CD8-positive, alpha-beta memory T cell (primary cell): ENCODE measurements at places on chromosomes 3 and 15. TPM values are rescaled to one million over a fixed set of nuclear protein-coding genes. Genes with fewer than 3 reads are reported as not detected.
A peak's percentile ranks its signal among the peaks of the same experiment; 100 is the strongest.

GRCh38 chr15:68114356-68114755 is 60.2 kb downstream of the PIAS1 start:
- H3K4me3 ChIP-seq = no peak overlapping the region
- no peaks in the 10 kb centered on the region for H3K27me3 ChIP-seq
- H3K4me1 ChIP-seq = peaks cover 29% of the 10 kb centered on the region
- no peaks in the 10 kb centered on the region for H3K36me3 ChIP-seq

- H3K27me3 ChIP-seq = no peaks in the 10 kb centered on the region
- no peaks in the 10 kb centered on the region for H3K36me3 ChIP-seq
- peaks cover 87% of the 10 kb centered on the region for H3K4me1 ChIP-seq
- peak overlapping the region; percentile 7 for H3K4me3 ChIP-seq
Measured at GRCh38 chr3:56923526-56924224, 121.9 kb upstream of the ARHGEF3 start.

DNA sequence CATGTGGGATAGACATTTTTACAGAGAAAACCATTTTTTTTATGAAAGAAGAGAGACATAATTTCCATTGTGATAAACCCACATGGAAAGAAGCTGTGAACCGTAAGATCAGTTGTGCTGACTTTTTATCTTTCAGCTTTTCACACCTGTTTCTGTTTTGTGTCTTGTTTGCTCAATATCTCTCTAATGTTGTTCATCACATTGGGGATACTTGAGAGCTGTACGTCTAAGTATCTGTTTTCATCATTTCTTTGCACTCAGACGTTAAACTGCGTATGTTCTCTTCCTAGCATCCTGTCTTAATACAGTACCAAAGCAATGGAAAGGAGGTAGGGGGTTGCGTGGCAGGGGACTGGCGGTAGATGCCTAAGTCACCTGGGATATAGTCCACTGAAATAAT is 449.0 kb downstream of the NAALADL2 start:
- no peaks in the 10 kb centered on the region for H3K36me3 ChIP-seq
- H3K27me3 ChIP-seq = no peaks in the 10 kb centered on the region
- H3K4me1 ChIP-seq = no peaks in the 10 kb centered on the region
- no peak overlapping the region for H3K4me3 ChIP-seq
- no peak overlapping the region for H3K27ac ChIP-seq
- DNase-seq = no peak

- no peaks in the 10 kb centered on the region for H3K36me3 ChIP-seq
- no peaks in the 10 kb centered on the region for H3K4me1 ChIP-seq
- H3K27ac ChIP-seq = no peak overlapping the region
Measured at GRCh38 chr3:151863611-151864010, 9.8 kb upstream of the SUCNR1 start.

DNA sequence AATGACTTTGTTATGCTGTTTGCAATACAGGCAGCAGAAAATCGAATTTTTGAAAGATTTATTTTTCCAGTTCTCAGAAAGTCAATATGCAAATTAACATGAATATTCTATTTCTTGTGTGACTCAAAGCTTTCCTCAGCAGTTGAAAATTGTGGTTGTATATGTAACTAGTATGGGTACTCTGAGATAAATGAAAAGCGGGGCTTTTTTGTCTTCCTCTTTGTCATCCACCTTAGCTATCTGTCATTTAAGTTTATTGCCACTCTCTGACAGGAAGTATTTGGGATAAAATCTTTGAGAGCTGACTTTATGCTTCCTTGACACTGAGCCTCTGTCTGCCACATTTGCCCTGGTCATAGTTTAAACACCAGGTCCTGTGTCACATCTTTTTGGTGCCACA is 91.5 kb downstream of the ATG7 start:
- H3K36me3 ChIP-seq = peaks cover 29% of the 10 kb centered on the region
- no peaks in the 10 kb centered on the region for H3K4me1 ChIP-seq
- no peak overlapping the region for H3K4me3 ChIP-seq
- no peak for DNase-seq
- no peaks in the 10 kb centered on the region for H3K27me3 ChIP-seq

GRCh38 chr15:77633134-77633912 is 611 bp upstream of the LINGO1 start:
- peaks cover 15% of the 10 kb centered on the region for H3K27me3 ChIP-seq
- no peak overlapping the region for H3K27ac ChIP-seq
- no peaks in the 10 kb centered on the region for H3K36me3 ChIP-seq
- peak; percentile 14 for DNase-seq
- H3K4me1 ChIP-seq = peaks cover 14% of the 10 kb centered on the region

GRCh38 chr3:60440869-60441268 is 810.4 kb downstream of the FHIT start:
- no peaks in the 10 kb centered on the region for H3K36me3 ChIP-seq
- H3K4me1 ChIP-seq = no peaks in the 10 kb centered on the region
- no peaks in the 10 kb centered on the region for H3K27me3 ChIP-seq
- no peak for DNase-seq
- H3K4me3 ChIP-seq = no peak overlapping the region

DNA sequence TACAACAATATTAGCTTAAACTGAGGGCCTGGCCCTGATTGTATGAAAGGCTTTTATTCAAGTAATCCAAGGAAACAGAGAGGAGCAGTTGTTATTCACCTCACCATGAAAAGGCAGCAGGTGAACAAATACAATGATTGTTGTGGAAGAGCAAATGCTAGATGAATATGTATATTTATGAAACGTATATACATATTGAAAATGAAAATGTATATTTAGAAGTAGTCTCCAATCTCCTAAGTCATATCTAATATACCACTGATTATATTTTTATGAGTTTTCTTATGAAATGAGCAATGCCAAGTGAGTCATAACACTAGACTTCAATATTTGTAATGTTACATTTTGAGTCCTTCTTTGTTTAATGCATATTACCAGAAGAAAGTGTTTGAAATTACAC is 116.2 kb upstream of the KCNMB2 start:
- DNase-seq = no peak
- no peaks in the 10 kb centered on the region for H3K36me3 ChIP-seq
- H3K27ac ChIP-seq = no peak overlapping the region

DNA sequence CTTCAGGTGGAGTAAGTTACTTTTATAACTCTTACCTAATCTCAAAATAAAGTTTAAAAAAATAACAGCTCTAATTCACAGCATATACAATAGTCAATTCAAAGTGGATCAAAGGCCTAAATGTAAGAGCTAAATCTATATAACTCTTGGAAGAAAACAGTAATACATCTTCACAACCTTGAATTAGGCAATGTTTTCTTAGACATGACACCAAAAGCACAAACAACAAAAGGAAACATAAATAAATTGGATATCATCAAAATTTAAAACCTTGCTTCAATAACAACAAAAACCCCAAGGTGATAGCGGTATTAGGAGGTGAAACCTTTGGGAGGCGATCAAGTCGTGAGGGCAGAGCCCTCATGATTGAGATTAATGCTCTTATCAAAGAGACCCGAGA is 12.8 kb downstream of the DENND6A start:
- DNase-seq = no peak
- no peaks in the 10 kb centered on the region for H3K36me3 ChIP-seq
- H3K4me3 ChIP-seq = no peak overlapping the region
- H3K27me3 ChIP-seq = no peaks in the 10 kb centered on the region
- H3K4me1 ChIP-seq = peaks cover 52% of the 10 kb centered on the region
- H3K27ac ChIP-seq = no peak overlapping the region

DNA sequence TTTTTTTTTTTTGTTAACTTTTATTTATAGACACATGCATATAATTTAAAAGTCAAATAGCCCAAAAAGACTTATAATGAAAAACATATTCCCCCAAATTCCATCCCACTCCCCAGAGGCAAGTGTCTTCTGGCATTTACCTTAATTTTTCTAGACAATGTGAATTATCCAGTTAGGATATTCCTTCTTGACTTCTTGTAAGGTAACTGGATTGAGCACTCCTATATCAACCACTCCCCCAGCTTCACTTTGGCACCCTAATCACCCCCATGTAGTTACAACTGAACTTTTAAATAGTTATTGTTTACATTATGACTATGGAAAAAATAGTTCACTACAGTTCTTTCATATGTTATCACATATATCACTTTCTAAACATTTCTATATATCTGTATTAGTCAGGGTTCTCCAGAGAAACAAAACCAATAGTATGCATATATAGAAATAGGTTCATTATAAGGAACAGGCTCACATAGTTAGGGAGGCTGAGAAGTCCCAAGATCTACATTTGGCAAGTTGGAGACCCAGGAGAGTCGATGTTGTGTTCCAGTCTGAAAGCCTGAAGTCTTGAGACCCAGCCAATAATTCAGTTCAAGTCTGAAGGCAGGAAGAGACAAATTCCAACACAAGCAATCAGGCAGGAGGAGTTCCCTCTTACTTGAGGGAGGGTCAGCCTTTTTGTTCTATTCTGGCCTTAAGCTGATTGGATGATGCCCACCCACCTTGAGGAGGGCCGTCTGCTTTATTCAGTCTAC is 175.8 kb downstream of the THSD4 start:
- DNase-seq = no peak
- H3K4me3 ChIP-seq = no peak overlapping the region
- no peaks in the 10 kb centered on the region for H3K27me3 ChIP-seq
- H3K4me1 ChIP-seq = peaks cover 14% of the 10 kb centered on the region
- H3K27ac ChIP-seq = no peak overlapping the region

DNA sequence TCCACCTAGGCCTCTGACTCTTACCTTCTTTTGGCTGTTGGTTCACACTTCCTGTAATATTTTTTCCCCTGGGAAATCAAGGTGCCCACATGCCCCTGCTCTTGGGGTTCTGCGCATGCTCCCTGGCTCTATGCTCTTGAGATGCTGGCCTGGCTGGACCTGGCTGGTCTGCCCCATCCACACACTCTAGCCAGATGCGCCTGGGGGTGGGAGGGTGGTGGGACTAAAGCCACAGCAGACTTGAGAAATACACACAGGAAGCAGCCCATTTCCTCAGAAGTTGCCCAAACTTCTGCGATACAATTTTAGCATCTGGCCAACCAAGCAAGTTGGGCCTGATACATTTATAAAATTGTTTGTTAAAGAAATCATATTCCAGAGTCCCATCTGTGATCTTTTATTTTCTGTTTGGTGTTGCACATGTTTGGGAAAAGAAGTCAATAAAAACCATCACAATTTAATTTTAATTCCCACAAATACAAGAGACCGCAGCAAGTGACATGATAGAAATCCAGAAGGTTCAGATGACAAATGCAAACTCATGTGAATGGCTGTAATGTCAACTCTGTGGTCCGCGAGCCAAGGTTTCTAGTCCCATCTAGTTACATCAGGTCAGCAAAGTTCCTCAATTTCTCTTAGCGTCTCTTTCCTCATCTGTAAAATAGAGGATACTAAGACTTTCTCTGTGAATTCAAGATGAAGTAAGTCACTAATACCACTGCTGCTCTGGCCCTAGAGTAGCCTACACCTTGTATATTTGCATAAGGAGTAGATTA is 55.9 kb upstream of the MEF2A start:
- H3K36me3 ChIP-seq = no peaks in the 10 kb centered on the region
- DNase-seq = no peak
- no peak overlapping the region for H3K4me3 ChIP-seq
- H3K27ac ChIP-seq = no peak overlapping the region

- H3K27ac ChIP-seq = no peak overlapping the region
- H3K4me1 ChIP-seq = no peaks in the 10 kb centered on the region
- no peak for DNase-seq
Measured at GRCh38 chr3:188890572-188891270, 281.1 kb upstream of the TPRG1 start.

- H3K27me3 ChIP-seq = no peaks in the 10 kb centered on the region
- H3K4me1 ChIP-seq = no peaks in the 10 kb centered on the region
- no peak overlapping the region for H3K27ac ChIP-seq
- H3K4me3 ChIP-seq = no peak overlapping the region
- DNase-seq = no peak
Measured at GRCh38 chr15:49610157-49610918, 10.3 kb downstream of the FAM227B start.

GRCh38 chr3:117281371-117281770 is 571.8 kb downstream of the TUSC7 start:
- no peaks in the 10 kb centered on the region for H3K36me3 ChIP-seq
- no peak overlapping the region for H3K27ac ChIP-seq
- no peak overlapping the region for H3K4me3 ChIP-seq
- DNase-seq = no peak
- H3K4me1 ChIP-seq = no peaks in the 10 kb centered on the region

DNA sequence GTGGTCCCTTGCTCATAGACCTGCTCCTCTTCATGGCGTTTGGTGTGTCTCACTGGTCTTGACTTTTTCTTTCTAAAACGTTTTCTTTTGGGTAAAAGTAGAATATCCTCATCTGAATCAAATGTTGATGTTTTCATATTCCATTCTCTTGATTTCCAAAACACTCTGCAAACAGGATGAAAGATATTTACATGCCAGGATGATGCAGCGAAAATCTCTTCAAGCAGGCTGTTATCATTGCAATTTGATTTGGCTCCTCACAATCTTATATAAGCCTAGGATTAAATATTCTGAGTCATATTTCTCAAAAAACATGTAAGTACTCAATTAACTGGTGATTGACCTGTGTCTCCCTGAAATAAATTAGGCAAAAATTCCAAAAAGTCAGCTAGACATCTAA is 10.1 kb downstream of the PP2D1 start:
- H3K36me3 ChIP-seq = no peaks in the 10 kb centered on the region
- no peak overlapping the region for H3K4me3 ChIP-seq
- no peaks in the 10 kb centered on the region for H3K4me1 ChIP-seq

Gene IQCF5
- not detected for polyA plus RNA-seq

Gene BOC
- not detected for polyA plus RNA-seq

Gene WNT5A
- not detected for polyA plus RNA-seq

Gene BDH1
- polyA plus RNA-seq = 21.4 TPM

Gene PRR20G
- not detected for polyA plus RNA-seq

Gene PROK2
- 1.4 TPM for polyA plus RNA-seq

Gene CATSPER2
- polyA plus RNA-seq = 3.1 TPM

Gene VEPH1
- not detected for polyA plus RNA-seq

Gene PTX3
- polyA plus RNA-seq = 0.10 TPM
